T-helper 22 cell (primary cell): ENCODE measurements at places on chromosomes 13 and 19.

DNA sequence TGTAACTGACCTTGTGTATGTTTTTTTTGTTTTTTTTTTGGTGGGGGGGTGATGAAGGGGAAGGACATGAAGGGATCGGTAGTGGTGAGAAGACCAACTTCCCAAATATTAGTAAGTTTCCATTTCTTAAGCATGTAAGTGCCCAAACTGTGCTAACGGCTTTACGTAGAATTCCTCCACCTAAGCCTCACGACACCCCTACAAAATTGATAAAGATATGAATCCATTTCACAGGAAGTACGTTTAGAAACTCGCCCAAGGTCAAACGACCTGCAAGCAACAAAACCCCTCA is 649 bp downstream of the UQCRFS1 start:
- DNase-seq, result no peak

- DNase-seq, result no peak
Measured at GRCh38 chr19:14673088-14673487, 1.6 kb downstream of the ADGRE3 start.

- DNase-seq, result no peak
Measured at GRCh38 chr13:39955560-39955959, 300.1 kb downstream of the COG6 start.

DNA sequence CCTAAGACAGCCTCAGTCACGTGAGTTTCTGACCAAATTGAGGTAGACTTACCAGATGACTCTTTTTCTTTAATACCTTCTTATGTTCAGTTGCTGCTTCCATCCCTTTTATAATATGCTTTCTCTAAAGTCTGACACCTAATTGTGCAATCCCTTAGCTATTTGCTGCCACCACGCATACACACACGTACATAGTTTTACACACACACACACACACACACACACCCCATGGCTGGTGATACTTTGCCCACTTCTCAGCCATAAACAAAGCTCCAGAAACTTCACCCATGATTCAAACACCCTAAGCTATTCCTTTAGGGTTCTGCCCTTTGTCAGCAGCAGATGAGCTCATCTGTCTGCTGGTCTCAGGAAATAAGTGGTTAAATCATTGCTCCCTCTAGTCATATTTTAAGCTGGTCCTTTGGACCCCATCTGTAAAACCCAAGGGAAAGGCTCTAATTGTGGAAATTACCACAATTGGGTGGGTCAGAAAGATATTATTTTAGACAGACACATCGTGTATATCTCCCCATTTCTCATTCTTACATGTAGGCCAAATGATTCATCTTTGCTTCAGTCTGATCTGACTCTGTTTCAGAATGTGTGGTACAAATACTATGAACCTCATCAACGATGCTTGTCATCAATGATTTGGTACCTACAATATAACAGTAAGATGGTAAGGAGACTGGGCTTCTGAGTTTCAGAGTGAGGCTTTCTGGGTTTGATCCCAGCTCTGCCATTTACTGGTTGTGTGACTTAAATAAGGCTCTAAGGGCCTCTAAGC is 69.2 kb downstream of the NALCN start:
- DNase-seq, result no peak

- no peak for DNase-seq
Measured at GRCh38 chr13:36885901-36886300, 34.1 kb downstream of the SMAD9 start.

- DNase-seq, result peak; percentile 53
Measured at GRCh38 chr19:15222738-15223648, 9.3 kb downstream of the EPHX3 start.

GRCh38 chr13:27549406-27549981 is 70.8 kb downstream of the LNX2 start:
- no peak for DNase-seq

DNA sequence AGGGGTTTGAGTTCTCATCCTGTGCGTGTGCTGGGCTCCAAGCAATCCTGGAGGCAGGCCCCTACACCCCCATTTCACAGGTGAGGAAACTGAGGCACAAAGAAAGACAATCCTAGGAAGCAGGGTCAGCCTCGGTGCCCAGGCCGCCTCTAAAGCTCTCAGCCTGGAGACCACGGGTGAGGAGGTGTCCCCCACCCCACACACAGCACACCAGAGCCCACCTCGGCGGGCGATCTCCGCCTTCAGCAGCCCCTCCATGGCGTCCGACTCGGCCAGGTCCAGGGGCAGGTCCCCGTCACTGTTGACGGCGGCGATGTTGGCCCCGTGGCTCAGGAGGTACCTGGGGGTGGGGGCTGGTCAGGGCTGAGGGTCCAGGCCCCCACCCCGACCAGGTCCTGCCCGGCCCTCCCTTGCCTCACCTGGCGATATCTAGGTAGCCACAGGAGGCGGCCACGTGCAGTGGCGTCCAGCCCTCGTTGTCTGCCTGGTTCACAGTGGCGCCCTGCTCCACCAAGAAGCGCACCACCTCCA is 5.1 kb downstream of the PPP1R12C start:
- no peak for DNase-seq
